ENCODE measurements at places on chromosomes 7 and 10.

GRCh38 chr7:27169658-27170425 lies 4.3 kb downstream of the HOXA10 start:
- no peak for DNase-seq

- DNase-seq = no peak
Measured at GRCh38 chr7:55965805-55966421, 1.5 kb downstream of the NIPSNAP2 start.

- DNase-seq = no peak
Measured at GRCh38 chr7:18520450-18521235, 25.1 kb downstream of the HDAC9 start.

GRCh38 chr7:122136639-122137245 lies 7.3 kb downstream of the AASS start:
- no peak for DNase-seq

DNA sequence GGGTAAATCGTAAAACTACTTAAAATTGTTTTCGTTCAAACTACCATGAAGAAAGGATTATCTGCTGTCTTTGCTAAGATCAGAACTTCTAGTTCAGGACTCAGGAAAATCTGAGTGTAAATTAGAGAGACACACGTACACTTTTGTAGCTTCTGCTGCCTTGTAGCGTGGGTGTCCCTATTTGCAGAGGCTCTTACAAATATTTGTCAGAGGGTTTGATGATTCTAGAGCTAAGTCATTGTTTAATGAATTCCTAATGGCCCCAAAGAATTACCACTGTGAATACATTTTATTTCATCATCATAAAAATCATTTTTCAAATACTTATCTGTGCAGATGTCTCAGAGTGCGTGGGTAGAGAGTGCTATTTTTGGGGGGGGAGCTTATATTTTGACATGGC lies 314.9 kb downstream of the LRMDA start:
- no peak for DNase-seq

DNA sequence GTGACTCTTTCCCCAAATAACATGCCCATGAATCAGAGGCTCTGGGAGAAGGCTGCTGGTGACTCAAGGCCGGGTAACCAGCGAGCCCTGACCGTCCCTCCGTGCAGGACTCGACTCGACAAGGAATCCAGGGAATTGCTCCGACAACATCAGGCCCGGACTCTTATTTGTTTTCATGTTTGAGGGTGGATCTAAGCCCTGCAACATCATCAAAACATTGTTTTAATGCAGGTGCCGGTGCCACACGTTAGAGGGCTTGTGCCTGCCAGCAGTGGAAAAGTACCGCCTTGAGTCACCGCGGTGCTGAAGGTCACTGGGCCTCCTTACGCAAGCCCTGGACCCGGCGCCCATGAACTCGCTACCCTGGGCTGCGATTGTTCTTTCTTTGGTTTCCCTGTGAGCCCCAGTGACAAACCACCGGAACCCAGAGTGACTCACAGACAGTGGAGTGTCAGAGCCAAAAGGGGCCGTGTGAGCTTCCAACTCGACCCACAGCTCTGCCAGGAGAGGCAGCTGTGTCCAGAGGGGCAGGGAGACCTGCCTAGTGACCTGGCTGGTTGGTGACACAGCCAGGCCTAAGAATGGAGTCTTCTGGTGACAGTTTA lies 139.4 kb upstream of the SHH start:
- DNase-seq = no peak

GRCh38 chr10:117165538-117166417 lies 27.7 kb upstream of the VAX1 start:
- DNase-seq = peak; percentile 88

DNA sequence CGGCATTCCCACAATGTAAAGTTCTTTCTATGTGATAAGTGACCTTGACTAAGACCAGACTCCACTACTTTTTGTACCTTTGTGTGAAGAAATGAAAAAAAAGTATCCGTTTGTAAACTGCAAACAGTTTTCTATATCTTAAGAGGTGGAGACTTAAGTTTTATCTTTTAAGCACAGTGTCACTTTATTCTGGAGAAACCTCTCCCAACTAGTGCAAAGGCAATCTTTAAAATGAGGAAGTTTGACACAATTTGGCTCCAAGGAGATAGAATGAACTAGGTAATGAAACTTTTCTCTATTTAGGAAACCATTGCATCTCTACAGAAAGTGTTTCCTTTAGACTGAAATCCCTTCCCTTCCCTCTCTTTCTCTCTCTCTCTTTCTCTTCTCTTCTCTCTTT lies 122.9 kb downstream of the SAMD9 start:
- no peak for DNase-seq

DNA sequence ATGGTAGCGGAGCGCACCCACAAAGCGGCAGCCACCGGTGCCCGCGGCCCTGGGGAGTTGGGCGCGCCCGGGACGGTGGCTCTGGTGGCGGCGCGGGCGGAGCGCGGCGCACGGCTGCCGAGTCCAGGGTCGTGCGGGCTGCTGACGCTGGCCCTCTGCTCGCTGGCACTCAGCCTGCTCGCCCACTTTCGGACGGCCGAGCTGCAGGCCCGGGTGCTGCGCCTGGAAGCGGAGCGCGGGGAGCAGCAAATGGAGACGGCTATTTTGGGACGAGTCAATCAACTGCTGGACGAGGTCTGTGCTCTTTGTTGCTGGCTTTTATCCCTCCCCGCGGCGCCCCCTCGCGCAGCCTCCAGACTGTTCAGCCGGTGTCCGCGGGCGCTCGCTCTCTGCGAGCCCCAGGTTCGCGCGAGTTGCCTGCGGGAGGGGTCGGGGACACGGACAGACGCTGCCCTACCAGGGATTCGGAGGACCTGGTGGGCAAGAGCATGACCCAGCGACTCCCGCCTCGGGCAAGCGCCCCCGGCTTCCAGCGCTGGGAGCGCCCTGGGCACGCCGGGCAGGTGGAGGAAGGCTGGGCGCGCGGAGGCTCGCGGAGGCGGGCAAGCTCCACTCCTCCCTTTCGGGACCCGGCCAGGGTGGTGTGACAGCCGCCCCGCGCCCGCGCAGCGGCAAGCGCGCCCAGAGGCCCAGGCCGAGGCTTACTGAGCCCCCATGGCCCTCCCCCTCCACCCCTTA lies 887 bp downstream of the COL13A1 start:
- peak; percentile 91 for DNase-seq

GRCh38 chr7:151705636-151706276 lies 171.2 kb downstream of the PRKAG2 start:
- DNase-seq = peak; percentile 63

- DNase-seq = no peak
Measured at GRCh38 chr10:101905251-101905650, 61.7 kb upstream of the KCNIP2 start.

DNA sequence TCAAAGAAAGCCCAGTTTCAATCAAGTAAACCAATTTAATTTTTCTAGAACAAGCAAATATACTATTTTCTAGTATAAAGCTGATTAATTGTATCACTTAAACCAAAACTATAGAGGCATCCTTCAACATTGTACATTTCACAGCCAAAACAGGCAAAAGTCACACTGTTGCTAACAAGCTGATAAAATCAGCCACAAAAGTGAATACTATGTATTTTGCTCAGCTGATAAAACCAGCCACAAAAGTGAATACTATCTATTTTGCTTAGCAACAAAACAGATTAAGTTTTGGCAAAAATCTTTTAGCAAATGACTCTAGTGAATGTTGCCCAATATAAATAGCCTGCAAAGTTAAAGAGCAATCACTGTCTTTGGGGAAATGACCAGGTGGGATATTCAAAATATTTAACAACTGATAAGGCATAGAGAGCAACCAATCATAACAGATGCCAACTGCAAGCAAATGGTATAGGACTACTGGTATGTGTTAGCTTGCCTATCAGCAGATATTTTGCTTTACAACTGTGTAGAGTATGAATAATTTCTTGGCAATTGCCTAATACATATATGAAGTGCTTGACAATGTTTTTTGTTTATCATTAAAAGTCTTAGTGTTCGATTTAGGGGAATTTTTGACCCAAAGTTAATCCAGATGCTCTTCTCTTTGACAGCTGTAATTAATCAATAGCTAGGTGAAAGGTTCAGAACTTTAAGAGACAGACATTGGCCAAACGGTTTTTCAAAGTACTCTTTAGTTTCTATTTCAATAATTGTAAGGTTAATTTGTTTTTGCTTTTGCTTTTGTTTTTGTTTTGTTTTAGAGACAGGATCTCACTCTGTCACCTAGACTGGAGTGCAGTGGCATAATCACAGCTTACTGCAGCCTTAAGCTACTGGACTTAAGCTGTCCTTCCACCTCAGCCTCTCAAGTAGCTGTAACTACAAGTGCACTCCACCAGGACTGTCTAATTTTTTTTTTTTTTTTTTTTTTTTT lies 44.4 kb upstream of the SP4 start:
- DNase-seq = no peak

GRCh38 chr10:60849217-60849616 lies 70.9 kb downstream of the CDK1 start:
- no peak for DNase-seq

DNA sequence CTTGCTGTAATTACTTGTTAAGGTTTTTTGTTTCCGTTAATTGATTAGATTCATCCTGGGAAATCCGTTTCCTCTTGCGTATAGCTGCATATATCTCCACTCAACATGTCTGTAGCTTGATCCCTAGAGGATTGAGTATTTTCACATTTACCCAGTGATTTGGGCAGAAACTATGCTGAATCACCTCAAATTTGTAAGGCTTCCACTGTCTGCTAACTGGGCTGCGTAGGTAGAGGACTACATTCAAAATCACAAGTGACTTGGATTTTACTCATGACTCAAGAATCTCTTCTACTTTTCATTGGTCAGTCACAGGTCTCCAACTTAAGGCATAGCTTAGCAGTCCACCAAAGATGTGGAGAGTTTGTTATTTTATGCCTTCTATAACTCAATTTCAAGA lies 141.8 kb downstream of the POLR1F start:
- DNase-seq = no peak

- DNase-seq = no peak
Measured at GRCh38 chr10:103621783-103622125, 128.2 kb downstream of the NEURL1 start.

DNA sequence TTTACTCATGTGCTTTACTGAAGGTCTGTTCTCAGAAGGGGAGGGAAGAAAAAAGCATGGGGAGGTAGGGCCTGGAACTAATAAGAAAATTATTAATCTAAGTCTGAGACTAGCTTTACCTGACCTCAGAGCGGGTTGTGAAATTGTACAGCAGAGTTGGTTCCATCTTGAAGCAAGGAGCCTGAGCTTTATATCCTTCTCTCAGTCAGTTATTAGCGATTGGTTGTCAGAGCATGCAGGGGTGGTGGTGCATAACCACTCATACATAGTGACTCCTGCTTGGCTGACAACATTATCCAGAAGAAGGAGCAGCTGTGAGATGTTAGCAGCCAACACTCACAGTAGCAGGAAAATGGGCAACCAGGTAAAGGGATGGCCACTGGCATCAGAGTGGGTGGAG lies 976.3 kb upstream of the LRRTM3 start:
- DNase-seq = no peak

GRCh38 chr7:96287132-96287531 lies 34.8 kb downstream of the SLC25A13 start:
- no peak for DNase-seq

DNA sequence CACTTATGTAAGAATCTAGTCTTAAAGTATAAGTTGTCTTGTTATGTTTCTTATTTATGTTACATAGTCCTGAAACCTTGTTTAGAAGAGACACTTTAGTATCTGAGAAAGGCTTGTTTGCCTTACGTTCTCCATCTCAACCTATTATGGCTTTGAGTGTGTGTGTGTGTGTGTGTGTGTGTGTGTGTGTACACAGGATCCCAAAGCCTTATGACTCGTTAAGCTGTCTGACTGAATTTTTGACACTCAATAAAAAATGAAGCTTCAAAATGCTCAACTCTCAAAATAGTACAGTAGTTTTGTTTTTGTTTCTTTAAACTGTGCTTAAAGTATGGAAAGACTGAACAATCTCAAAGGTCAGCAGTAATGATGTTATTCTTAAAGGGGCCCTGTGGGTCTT lies 18.0 kb downstream of the CALU start:
- no peak for DNase-seq

- DNase-seq = no peak
Measured at GRCh38 chr7:153444641-153445040, 607.6 kb upstream of the DPP6 start.

- DNase-seq = no peak
Measured at GRCh38 chr10:121539786-121540185, 58.5 kb downstream of the FGFR2 start.

DNA sequence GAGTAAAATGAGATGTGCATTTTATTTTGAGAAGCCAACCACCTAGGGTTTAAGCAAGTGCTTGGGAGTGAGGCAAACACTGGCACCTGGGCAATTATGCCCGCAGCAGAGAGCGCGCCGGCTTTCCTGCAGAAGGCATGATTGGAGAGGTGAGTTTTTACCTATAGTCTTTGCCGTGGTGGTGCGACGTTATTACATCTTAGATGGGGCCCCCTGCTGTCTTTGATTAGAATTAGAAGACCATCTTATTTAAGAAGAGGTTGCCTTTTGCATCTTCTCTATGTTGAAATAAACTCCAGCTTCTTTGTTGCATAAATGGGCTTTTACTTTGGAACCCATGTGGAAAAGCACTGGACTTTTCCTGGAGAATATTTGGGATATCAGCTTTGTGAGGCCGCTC lies 409.5 kb downstream of the GLRX3 start:
- DNase-seq = no peak

GRCh38 chr10:594584-595270 lies 94.7 kb downstream of the DIP2C start:
- no peak for DNase-seq

GRCh38 chr10:104424719-104425118 lies 71.1 kb downstream of the CFAP58 start:
- DNase-seq = no peak

GRCh38 chr10:78211561-78212051 lies 177.9 kb downstream of the RPS24 start:
- peak; percentile 65 for DNase-seq

DNA sequence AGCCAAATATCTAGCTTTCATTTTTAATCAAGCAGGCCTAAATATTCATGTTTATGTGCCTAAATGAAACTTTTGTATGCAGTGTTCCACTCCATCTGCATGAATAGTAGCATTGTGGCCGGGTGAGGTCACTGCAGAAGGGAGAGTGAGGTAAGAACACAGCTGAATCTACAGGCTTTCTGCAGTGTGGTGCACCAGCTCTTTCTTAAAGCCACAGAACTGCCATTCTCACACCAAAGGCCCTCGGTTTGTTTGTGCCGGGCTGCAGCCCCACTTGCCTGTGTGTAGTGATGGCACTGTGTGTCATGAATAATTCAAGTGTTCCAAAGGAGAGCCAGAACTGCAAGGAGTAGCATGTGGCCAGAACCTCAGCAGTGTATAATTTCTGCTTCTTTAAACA lies 204.1 kb downstream of the TRIL start:
- peak; percentile 21 for DNase-seq

Data from retina (tissue), 1 donor.